SK-N-SH (cell line): ENCODE measurements at places on chromosomes 11 and 22. TPM values are rescaled to one million over a fixed set of nuclear protein-coding genes. Genes with fewer than 3 reads are reported as not detected.

GRCh38 chr11:8340296-8340695, 76.6 kb upstream of the LMO1 start:
- H3K27ac ChIP-seq: no peak overlapping the region
- H3K4me1 ChIP-seq: peaks cover 40% of the 10 kb centered on the region; the same call in 1 of the 2 replicates
- DNase-seq: no peak
- no peaks in the 10 kb centered on the region for H3K36me3 ChIP-seq
- H3K4me3 ChIP-seq: no peak overlapping the region

GRCh38 chr22:31872209-31872608, 72.1 kb upstream of the YWHAH start:
- H3K36me3 ChIP-seq: peaks cover 24% of the 10 kb centered on the region
- no peak overlapping the region for H3K27ac ChIP-seq
- peaks cover 6% of the 10 kb centered on the region; the same call in 1 of the 2 replicates for H3K4me1 ChIP-seq
- no peaks in the 10 kb centered on the region for H3K27me3 ChIP-seq

GRCh38 chr22:39152024-39152510, 413 bp downstream of the CBX7 start:
- no peak overlapping the region; the same call in 1 of the 2 replicates for H3K4me3 ChIP-seq
- no peaks in the 10 kb centered on the region for H3K36me3 ChIP-seq
- peaks cover 2% of the 10 kb centered on the region; the same call in 1 of the 2 replicates for H3K4me1 ChIP-seq
- no peak overlapping the region for H3K27ac ChIP-seq
- no peak for DNase-seq

The OR52E8 gene
- polyA plus RNA-seq: not detected in 2 replicates

The ADAMTS8 gene
- not detected in 2 replicates for polyA plus RNA-seq

The OR52H1 gene
- polyA plus RNA-seq: not detected in 2 replicates
